ENCODE measurements at places on chromosomes 3 and 15.

DNA sequence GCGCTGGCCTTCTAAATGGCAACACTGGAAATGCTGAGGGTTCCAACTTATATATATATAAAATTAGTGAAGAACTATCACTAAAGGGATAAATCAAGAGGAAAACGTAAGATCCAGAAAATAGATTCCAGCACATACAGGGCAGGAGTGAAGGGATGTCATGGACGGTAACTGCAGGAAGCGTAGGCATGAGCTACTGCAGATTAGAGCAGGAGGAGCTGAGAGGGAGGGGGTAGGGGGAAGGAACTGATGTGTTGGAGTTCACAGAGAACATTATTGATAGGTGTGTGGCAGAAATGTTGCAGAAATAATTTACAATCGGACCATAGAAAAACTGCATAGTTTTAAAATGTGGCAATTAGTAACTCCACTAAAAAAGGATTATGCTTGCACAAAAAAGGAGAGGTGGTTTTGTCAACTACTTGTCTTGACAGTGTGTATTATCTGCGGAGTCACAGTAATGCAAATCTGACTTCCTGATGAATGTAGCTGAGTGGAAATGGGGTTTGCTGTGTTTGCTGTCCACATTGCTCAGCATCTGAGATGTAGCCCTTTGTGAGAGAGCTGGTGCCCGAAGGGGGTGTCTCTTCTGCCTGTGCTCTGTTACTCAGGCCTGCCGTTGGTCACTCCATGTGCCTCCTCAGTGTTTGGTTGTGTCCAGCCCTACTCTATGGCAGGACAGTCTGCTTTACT, 61.2 kb downstream of the PAK2 start:
- no peak for DNase-seq

GRCh38 chr3:14783480-14784086, 35.2 kb upstream of the FGD5 start:
- DNase-seq = no peak

- DNase-seq = no peak
These were observed 14.4 kb downstream of the FBLN2 start for GRCh38 chr3:13563321-13563720.

- DNase-seq = no peak
These were observed 197.5 kb upstream of the NR2E3 start for GRCh38 chr15:71612869-71613268.

GRCh38 chr3:13288732-13289718, 131.1 kb downstream of the NUP210 start:
- DNase-seq = no peak
